Panc1 (cell line): ENCODE measurements at places on chromosomes 3 and 15. TPM values are rescaled to one million over a fixed set of nuclear protein-coding genes. Genes with fewer than 3 reads are reported as not detected.

The INKA1 gene
- 2.2 TPM for total RNA-seq

The SKOR1 gene
- 0.21 TPM for total RNA-seq

The SCAANT1 gene
- not detected for total RNA-seq

The SH3BP5 gene
- total RNA-seq: 12.0 TPM

The GRIP2 gene
- 6.5 TPM for total RNA-seq

The EFCAB12 gene
- 0.54 TPM for total RNA-seq
